T-helper 22 cell (primary cell): ENCODE measurements at places on chromosomes 3 and 15.

GRCh38 chr3:14760185-14760584 lies 58.6 kb upstream of the FGD5 start:
- DNase-seq, result no peak

GRCh38 chr3:159938714-159939113 lies 49.9 kb upstream of the IL12A start:
- no peak for DNase-seq

DNA sequence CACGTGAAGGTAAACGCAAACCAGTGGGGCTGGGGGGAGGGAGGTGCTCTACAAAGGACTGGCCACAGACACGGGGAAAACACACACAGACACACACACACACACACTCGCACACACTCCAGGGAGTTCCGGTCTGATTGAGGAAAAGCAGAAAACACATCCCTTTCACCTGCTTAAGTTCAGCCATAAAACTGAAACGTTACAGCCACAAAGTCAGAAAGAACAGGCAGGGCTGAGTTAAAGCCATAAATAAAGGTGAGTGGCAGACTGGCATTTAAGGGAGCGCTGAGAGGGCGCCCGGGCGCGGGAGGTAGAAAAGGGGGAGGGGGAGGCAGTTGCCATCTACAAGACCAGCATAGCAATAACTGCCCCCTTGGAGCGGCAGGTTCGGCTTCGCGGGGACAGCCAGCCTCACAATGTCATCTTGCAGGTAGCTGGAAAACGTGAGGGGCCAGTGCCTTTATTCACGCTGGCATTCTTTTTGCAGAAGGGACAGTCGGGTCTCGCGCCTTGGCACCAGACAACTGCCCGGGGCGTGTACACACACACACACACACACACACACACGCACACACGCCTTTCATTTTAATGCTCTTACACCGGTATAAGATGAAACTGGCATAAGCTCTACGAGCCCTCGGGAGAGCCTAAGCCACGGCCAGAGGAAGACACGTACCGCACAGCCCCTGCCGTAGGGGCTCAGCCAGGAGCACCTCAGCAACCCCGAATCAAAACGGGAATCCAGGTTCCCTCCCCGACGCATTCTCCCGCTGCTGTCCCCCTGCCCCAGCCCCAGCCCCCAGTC lies 866 bp downstream of the TNIK start:
- DNase-seq, result peak; percentile 51

DNA sequence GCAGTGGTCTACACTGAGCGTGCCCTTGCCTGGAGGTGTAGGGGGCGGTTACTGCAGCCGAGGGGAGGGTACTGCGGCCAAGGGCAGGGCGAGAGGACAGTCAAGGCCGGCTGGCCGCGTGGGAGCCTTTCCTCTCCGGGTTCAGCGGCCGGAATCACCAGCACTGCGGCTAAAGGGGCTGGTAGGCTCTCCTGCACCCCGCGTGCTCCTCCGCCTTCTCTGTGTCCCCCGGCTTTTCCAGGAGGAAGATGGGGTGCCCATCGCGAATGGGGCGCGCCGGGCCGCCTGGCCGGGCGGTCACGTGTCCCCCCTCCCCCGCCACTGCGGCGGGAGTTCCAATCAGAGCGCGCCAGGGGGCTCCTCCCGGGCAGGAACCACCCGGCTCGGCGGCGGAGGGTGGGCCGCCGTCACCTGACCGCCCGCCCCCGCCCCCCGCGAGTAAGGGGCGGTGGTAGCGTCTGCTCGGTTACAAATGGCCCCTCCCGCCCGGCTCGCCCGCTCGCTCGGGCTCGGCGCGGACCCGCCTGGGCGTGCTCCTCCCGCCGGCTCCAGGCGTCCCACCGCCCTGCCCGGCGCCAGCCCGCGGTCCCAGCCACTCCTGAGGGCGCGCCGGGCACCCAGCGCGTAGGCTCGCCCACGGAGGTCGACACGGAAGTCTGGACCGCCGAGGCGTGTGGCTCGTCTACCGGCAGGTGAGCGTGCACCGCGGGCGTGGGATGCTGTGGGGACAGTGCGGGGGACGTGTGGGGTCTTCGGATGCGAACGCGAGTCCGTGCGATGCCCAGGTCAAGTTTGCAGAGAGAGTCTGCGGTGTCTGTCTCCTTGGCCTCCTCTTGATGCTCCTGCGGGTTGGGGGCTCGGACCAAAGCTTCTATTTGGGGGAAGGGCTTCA lies 242.6 kb upstream of the TOPAZ1 start:
- DNase-seq, result no peak

- no peak for DNase-seq
Observed at GRCh38 chr3:158095111-158095813, 11.0 kb downstream of the SHOX2 start.

GRCh38 chr3:107740992-107741896 lies 218.5 kb downstream of the BBX start:
- no peak for DNase-seq

DNA sequence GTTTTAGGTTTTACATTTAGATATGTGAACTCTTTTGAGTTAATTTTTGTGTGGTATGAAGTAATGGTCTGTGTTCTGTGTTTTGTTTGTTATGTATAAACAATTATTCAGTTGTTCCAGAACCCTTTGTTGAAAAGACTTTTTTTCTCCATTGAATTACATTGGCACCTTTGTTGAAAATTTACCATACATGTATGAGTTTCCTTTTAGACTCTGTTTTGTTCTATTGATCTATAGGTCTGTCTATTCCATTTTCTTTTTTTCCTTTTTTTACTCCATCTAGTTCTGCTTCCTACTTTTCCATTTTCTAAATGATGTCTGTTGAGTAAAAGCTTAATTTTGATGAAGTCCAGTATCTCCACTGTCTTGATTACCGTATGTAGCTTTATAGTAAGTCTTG lies 31.4 kb downstream of the ARIH2 start:
- no peak for DNase-seq

DNA sequence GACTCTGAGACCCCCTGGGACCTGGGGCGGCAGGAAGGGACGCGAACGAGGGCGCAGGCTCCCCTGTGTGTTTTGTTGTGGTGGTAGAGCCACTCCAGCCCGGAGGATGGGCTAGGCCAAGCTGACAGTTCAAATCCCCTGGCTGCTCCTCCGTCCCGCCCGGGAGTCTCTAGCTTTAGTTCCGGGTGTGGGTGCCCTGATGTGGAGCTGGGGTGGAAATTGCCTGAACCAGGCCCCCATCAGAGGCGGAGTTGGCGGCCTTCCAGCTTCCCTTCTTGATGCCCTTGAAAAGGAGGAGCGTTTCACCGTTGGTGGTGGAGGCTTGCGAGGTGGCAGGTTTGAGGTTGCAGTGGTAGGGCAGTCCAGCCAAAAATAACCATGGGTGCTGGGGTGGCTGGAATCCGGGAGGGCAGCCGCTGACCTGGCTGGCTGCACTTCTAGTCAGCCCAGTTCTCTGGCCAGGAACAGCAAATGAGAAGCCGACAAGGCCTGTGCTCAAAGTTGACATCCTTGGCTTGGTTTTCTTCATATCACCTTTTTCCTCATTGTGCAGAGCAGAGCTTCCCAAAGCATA lies 817 bp downstream of the CLK3 start:
- DNase-seq, result peak; percentile 62

DNA sequence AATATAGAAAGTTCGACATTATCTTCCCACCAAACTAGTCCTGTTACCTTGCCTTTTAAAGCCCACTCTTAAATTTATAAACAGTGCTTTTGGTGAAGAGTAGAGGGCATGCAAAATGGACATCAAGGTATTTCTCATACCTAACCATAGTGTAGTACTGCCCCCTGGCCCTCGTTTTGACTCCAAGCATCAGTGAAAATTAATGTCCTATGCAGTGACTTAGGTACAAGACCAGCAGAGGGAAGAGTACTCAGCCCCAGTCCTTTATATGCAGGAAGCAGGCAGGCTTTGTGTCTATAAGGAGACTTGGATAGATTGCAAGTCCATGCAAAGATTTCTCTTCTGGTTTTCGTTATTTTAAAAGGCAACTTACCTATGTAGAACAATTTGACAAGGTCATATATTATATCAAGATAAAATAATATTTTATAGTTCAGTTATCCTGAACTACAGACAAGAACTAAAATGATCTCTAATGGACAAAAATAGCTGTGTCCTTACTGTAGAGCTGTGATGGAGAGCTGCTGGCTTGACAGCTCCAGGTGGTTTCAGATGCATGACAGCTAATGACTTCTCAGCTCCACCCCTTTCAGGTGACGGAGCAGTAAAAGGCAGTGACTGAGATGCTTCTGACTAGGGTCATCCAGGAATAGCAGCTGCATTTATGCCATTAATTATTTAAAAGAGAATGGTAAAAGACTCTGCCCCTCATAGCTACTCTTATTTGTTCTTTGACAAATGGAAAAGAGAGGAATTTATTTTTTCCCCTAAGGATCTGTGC lies 646.1 kb downstream of the SQOR start:
- DNase-seq, result no peak

- DNase-seq, result peak; percentile 2
Observed at GRCh38 chr3:108662142-108662738, 72.7 kb downstream of the DZIP3 start.

GRCh38 chr3:193971261-193971751 lies 164.6 kb upstream of the HES1 start:
- DNase-seq, result no peak

DNA sequence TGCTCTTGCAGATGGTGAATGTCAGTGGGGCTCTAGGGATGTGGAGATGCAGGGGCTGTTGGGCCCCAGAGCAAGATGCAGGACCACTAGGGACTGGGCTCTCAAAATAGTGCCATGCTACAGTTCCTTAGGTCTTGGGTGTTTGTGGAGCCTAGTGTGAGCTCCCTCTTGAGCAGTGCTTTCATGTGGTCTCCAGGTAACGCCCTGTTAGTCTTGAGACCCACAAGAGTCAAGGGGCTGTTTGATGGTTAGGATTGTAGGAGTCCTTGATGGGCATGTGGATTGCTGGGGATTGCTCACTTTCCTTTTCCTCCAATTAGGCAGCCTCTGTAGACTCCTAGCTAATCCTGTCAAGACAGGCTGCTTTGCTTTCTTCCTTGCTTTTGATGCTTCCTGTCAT lies 56.0 kb downstream of the CCDC66 start:
- DNase-seq, result no peak

GRCh38 chr3:99559196-99559595 lies 79.2 kb upstream of the COL8A1 start:
- DNase-seq, result no peak

- DNase-seq, result no peak
Observed at GRCh38 chr3:69811452-69812401, 72.5 kb downstream of the MITF start.

DNA sequence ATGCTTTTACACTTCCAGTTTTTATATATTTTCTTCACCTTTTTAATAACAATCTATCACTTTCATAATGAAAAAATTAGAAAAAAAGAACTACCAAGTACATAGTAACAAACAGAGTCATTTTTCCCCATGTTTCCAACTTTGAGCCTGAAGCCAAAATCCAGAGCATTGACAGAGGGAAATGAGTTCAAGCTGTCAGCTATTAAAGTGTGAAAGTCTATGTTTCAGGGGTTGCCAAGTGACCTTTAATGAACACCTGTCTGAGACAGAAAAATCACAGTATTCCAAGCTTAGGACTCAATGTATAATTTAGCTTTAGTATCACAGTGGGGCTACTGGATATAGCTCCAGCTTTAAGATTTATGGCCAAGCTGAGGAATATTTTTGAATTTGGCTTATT lies 128.3 kb upstream of the GADL1 start:
- no peak for DNase-seq

GRCh38 chr15:43975326-43975725 lies 148.5 kb downstream of the WDR76 start:
- DNase-seq, result no peak

- no peak for DNase-seq
Observed at GRCh38 chr3:172213200-172213599, 173.8 kb downstream of the FNDC3B start.

DNA sequence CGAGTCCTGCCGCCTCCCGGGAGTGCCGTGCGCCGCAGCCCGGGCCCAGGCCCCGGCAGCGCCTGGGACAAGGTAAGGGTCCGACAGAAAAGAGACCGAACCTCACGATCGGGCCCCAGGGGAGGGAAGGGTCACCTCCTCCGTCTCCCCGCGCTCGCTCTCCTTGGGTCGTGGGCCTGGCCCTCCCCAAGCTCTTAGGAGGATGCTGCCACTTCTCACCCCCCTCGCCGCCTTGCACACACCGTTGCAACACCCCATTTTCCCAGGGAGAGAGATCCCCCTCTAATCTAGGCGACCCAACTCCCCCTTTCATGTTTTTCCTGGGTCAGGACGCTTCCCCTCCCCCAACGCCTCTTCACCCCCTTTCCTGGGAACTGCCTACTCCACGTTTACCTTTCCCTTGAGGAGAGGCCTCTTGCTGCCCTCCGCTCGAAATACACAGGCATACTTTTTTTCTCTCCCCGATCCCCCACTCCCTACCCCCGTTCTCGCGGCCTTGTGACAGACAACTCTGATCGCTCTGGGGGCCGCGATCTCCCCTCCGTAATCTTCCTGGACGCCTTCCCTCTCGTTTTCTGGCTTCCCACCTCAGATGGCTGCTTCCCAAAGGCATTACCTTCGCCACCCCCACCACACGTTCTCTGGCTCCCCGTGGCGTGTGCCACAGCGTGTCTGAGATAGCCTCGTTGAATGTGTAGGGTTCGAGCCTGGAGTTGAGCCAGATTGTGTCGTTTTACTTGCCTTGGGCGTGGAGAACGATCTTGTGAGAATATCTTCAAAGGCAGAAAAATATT lies 688 bp downstream of the SETD5 start:
- DNase-seq, result peak; percentile 5

- DNase-seq, result no peak
Observed at GRCh38 chr3:115325539-115325938, 178.5 kb upstream of the ZBTB20 start.

DNA sequence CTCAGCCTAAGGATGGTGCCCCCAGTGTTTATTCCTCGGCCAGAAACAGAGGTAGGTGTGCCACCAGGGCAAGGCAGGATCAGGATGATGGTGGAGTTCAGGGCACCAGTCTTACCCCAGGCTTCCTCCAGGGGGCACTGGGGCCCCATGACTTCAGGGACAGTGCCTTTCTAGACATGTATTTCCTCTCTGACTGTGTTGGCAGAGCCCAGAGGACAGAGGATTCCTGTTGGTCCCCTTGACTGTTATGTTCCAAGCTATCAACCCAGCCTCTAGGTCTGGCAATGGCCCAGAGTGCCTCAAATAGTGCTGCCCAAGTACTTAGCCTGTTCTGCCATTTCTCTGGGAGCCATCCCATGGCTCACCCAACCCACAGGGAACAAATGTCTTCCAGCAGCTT lies 2.8 kb downstream of the HEMK1 start:
- DNase-seq, result peak; percentile 55
